Body of pancreas (tissue), 4 donors: ENCODE measurements at places on chromosomes 12 and 14.

GRCh38 chr12:30484658-30485057, 211.0 kb downstream of the IPO8 start:
- DNase-seq = no peak

DNA sequence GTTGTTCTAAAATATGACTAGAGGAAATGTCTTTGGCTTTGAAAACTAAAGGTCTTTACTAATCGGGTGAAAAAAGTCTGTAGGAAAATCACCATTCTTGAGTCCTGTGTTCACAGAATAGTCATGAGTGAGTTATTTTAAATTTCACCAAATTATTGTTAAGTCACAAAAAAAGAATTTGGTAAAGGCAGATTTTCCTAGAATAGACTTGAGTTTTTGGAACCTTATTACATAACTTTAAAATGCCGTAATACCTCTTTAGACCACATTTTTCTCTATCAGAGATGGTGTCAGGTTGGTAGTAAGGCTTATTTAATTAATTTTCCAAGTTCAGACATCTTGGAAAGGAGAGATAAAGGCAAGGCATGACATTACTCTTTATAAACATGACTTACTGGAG, 184.7 kb upstream of the GARIN2 start:
- DNase-seq = no peak

DNA sequence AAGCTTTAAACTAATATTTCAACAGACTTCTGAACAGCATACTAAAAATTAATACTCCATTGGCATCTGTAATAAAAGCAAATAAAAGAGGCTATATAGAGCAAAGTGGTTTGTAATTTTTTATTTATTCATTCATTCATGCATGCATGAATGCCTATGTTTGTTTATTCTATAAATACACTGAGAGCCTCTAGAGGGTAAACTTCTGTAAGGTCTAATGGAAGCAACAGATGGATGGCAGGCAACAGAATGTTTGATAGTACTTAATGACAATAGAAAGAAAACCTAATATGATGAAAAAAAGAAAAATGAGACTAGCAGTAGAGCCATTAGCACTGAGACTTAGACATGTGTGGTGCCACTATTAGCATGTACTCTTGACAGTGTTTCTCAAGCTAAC, 253.1 kb downstream of the CCDC91 start:
- no peak for DNase-seq

- DNase-seq = no peak
Measured at GRCh38 chr12:56198836-56199235, 9.6 kb upstream of the SMARCC2 start.

GRCh38 chr12:41418586-41418985, 230.5 kb downstream of the PDZRN4 start:
- DNase-seq = no peak

DNA sequence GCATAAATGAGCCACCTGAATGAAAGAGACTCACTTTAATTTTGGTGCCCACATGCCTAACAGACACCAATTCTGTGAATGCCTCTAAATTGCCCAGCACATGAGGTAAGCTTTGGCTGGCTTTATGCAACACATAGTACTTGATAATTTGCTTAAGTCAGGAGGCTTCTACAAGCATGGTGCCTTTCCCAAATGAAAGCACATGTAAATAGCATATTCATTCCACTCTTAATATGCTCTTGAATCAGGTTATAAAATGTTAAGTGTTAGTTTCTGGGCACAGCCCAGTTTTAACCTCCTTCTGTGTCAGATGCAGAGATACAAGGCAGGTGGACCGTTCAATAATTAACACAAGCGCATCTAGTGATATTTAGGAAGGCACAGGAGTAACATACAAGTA, 15.6 kb downstream of the TMCC3 start:
- no peak for DNase-seq

GRCh38 chr12:12810553-12811021, 2.6 kb upstream of the DDX47 start:
- no peak for DNase-seq
